ENCODE measurements at places on chromosomes 16 and 17. TPM values are rescaled to one million over a fixed set of nuclear protein-coding genes. Genes with fewer than 3 reads are reported as not detected.
A peak's percentile ranks its signal among the peaks of the same experiment; 100 is the strongest.

- DNase-seq, result no peak
Measured at GRCh38 chr17:58414596-58414997, 2.7 kb downstream of the RNF43 start.

DNA sequence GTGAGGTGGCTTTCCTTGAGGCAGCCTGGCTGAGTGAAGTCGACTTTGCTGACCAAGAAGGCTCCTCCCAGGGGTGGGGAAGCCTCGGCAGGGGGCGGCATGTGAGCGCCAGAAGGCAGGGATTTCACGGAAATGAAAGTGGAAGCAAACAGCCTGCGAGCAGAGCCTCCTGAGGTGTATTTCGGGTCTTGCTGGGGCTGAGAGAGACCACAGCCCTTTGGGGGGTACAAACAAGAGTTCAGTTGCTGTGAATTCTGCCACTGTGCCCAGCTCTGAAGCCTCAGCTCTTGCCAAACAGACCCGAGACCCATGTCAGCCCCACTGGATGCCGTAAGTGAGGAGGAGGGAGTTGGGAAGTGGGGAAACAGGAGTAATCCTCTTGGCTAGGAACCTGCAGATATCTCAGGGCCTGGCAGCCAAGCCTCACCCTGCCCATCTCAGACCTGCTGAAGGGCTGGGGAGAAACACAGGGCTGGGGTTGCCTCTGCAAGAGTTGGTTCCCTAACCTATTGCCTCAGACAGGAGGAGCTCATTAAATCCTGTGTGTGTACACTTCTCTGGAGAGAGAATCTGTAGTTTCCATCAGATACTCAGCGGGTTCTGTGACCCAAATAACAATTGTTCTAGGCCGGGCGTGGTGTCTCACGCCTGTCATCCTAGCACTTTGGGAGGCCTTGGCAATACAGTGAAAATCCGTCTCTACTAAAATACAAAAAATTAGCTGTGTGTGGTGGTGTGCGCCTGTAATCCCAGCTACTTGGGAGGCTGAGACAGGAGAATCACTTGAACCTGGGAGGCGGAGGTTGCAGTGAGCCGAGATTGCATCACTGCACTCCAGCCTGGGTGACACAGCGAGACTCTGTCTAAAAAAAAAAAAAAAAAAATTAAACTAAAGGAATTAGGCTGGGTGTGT lies at the start of gene IFI35:
Gene IFI35 (plus strand): TSS at position 146 of the 913 bp plus-strand sequence. CDS start 164 bp downstream, at position 310.
- DNase-seq, result peak; percentile 92

The TERB1 gene
- under 0.01 TPM for total RNA-seq

The SHBG gene
- total RNA-seq, result 0.64 TPM

Data from fibroblast of villous mesenchyme (primary cell).